ENCODE measurements at places on chromosomes 5 and 9. TPM values are rescaled to one million over a fixed set of nuclear protein-coding genes. Genes with fewer than 3 reads are reported as not detected.

DNA sequence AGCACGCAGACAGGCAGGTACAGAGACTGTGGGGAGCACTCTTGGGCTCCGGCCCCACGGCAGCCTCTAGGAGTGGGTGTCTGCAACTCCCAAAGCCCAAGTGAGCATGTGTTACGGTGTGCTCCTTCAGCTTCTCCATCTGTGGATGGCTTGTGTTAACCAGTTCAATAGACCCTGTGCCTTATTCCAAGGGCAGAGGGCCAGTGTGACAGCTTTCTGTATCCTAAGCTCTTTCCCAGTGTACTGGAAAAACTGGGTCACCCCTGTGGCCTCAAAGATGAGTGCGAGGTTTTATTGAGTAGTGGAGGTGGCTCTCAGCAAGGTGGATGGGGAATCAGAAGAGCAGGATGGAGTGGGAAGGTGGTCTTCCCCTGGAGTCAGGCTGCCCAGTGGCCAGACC is 78.3 kb downstream of the ADAMTS16 start:
- DNase-seq, result no peak

- DNase-seq, result peak; percentile 53
Observed at GRCh38 chr9:29212397-29213387, 1639.4 kb upstream of the C9orf72 start.

DNA sequence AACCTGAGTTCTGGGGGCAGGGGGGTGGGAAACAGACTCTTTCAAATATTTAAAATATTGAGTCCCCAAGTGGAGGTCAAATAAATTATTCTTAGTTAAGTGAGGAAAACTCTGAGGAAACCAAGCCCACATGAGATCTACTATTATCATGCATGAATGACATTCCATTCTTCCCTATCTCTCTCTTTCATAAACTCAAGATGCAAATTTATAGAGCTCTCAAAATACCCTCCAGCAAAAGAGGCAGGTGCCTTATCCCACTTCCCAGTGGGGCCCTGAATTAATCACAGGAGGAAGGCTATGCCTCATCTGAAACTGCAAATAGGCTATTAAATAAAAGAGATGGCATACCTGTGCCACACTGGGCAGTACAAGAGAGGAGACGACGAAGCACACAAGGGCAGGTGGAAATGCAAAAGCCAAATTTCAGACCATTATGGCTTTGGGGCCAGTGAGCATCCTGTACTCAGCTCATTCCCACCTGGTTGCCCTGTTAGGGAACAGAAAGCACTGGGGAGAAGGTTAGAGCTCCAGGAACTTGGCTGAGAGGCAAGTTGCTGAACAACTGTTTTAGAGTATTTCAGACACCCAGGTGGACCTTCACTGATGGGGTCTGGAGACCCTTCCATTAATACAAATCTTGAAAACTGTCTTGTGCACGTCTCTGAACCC is 102.2 kb upstream of the EQTN start:
- no peak for DNase-seq

Gene CD14
- total RNA-seq, result 127 TPM

- no peak for DNase-seq
Observed at GRCh38 chr5:102306121-102306520, 10.0 kb upstream of the SLCO4C1 start.

- no peak for DNase-seq
Observed at GRCh38 chr5:121055586-121055985, 591.5 kb downstream of the PRR16 start.

Gene PLPP6
- 5.5 TPM for total RNA-seq

- no peak for DNase-seq
Observed at GRCh38 chr9:19149230-19149629, 21.9 kb upstream of the PLIN2 start.

Gene LURAP1L
- total RNA-seq, result 32.3 TPM

DNA sequence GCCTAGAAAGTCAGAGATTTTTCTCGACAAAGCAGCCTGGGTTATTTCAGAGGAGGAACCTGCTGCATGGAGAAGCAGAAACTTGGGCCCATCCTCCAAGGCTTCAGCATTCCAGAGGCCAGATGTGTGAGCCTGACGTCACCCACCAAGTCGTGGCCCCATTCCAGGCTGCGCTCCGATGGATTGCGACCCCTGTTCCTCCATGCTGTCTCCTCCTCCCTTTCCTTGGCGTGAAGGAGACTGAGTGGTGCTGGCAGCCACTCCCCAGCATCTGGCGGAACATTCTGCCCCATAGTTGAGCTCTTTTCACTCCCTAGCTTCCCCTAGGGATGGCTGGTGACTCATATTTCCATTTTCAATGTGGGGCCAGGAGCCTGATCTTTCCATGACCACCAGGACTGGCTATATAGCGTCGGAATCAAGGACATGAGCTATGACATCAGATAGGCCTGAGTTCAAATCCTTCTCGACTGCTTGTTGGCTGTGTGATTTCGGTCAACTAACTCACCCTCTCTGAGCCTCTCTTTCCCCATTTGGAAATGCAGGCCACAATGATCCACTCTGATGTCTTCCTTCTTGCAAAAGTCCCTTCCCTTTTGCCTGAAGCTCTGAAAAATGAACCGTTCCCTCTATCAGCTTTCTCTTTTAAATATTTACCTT is 24.5 kb upstream of the DUSP1 start:
- DNase-seq, result peak; percentile 83

Gene SPINK14
- total RNA-seq, result not detected

- no peak for DNase-seq
Observed at GRCh38 chr5:71783891-71784290, 64.8 kb downstream of the CARTPT start.

Gene GLRA1
- not detected for total RNA-seq

Gene FOXE1
- total RNA-seq, result not detected

DNA sequence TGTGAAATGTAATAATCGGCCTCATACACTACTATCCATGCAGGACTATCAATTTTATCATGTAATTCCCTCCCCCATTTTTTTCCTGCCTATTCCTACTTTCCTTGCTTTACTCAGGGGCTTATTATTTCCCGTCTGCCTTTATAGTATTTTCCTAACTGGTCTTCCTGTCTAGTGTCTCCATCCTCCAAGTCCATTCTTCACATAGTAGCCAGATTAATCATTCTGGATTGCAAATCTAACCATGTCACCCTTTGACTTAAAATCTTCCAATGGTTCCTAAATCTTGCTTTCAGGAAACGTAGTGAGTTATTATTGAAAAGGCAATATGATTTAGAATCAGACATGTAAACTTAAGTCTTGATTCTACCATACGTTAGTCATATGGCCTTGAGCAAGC is 307.4 kb upstream of the HAPLN1 start:
- no peak for DNase-seq

GRCh38 chr9:131593936-131594665 is 48.8 kb downstream of the PRRT1B start:
- no peak for DNase-seq

Gene CDC25C
- total RNA-seq, result 0.29 TPM

Gene PTPN3
- 17.1 TPM for total RNA-seq

- peak; percentile 44 for DNase-seq
Observed at GRCh38 chr5:176740702-176741496, 69.5 kb upstream of the UNC5A start.

GRCh38 chr9:116094846-116095245 is 58.7 kb upstream of the PAPPA start:
- no peak for DNase-seq

- DNase-seq, result no peak
Observed at GRCh38 chr9:95777136-95777535, 98.4 kb upstream of the ERCC6L2 start.

- DNase-seq, result no peak
Observed at GRCh38 chr9:89734600-89735041, 129.8 kb downstream of the GADD45G start.

DNA sequence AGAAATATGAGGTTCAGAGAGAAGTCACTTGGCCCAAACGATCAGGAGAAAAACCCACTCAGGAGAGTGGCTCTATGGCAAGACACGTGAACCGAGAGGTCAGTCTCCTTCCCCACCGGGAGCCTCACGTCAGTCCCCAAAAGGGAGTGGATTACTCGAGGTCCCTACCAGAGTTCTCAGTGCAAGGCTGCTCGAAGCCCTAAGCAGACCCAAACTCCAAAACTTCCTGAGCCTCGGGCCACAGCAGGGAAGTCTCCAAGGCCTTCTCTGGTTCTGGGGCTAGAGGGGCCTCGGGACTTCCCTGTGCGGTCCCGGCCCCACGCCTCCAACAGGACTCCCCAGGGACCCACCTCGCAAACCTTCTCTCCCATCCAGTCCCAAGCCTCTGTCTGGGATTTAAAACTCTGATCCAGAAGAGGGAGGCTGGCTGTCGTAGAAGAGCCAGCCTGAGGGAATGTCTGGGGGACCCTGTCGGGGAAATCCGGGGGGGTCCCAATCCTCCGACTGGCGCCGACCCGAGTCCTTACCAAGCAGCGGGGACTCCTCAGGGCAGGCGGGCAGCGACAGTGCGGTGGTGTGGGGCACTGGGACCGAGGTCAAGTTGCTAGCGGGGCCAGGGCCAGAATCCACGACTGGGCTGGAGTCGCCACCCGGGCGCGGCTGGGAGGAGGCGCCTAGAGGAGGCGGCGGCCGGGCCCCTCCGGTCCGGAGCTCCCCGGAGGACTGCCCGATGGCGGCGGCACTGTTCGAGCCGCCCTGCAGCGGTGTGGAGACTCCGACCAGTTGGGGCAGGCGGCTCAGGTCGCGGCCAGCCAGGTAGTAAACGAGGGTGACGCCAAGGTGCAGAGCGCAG is 679 bp downstream of the B4GALT1 start:
- DNase-seq, result no peak

Gene SPATA31D4
- total RNA-seq, result not detected

DNA sequence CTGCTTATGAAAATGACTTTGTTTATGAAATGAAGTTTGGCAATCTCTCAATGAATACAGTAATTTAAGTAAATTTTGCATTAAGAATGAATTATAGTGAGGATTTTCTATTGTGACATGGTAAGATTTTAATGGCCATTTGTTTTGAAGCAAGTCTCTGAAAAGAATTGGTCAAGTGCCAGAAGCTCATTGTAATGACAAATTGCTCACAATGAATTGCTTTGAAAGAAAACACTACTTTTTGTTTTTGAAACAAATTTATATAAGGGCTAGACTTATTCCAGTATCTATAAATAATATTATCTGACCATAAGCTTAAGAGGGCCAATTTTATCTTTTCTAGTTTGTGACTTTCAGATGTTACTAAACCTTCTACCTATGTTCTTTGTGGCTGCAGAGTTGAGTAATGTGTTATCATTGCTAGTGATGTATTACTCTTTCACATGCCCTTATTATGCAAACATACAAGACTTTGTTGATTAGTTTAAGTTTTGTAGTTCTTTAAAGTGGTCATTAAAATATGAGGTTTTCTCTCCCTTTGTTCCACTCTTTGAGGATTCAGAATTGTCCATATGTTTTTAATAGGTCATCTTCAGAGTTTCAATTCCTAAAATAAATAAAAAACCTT is 93.0 kb upstream of the ZNF608 start:
- DNase-seq, result no peak

DNA sequence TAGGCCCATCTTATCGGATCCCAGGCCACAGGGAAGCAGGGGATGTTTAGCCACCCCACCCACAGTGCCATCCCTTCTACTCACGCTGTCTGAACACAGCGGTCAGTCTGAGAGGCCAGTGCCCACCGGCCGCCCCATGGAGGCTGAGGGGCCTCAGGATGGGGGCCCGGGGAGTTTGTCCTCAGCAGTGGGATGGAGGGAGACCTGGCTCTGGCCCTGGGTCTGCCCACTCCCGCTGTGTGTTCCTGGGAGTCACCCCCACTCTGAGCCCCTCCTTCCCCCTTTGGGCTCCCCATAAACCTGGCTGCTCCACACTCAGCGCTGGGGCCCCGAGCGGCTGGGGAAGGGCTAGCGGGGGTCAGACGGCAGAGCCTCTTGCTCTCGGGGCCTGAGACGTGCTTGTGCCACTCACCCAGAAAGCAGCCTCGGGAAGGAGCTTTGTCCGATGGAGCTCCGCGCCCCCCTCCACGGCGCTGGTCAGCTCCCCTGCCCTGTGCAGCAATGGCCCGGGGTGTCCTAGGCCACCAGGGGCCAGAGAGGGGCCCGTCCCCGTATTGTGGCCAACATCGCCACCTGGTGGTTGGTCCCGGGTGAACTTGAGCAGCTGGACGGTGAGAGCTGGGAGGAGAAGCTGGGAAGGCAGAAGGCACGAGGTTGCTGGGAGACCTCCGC is 10.9 kb upstream of the LAMC3 start:
- DNase-seq, result peak; percentile 76

GRCh38 chr5:73728493-73729273 is 102.7 kb downstream of the ARHGEF28 start:
- DNase-seq, result no peak

- DNase-seq, result no peak
Observed at GRCh38 chr5:122089096-122090013, 11.3 kb upstream of the LOX start.

DNA sequence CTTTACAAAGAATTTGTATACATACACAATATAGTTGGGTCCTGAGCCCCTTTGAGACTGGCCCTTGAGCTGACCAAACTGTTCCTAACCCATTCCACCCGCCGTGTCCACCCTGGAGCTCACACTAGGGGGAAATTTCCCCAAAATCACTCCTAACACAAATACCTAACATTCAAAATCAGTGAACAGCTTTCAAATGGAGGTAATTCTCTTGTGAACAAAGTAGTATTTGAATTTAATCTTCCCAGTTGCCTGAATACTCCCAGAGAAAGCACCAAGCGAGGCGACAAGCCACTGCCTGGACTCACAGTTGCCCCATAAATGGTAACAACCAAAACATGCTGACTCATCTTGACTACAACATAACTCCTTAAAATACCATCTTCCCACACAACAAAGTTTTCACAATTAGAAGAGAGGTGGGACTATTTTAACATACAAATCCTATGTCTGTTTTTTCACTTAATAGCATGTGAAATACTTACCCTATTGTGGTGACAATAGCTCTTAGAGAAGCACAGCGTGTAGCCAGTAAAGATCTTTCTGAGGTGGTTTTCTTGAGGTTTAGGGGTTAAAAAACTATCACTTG is 31.7 kb upstream of the SCAMP1 start:
- DNase-seq, result no peak

- no peak for DNase-seq
Observed at GRCh38 chr5:120769312-120769872, 305.3 kb downstream of the PRR16 start.

GRCh38 chr5:179377421-179378115 is 32.3 kb upstream of the ADAMTS2 start:
- DNase-seq, result no peak

GRCh38 chr9:5953743-5954707 is 61.4 kb downstream of the RANBP6 start:
- DNase-seq, result no peak

- no peak for DNase-seq
Observed at GRCh38 chr9:105405514-105406131, 42.2 kb upstream of the FSD1L start.

Gene C8G
- 1.1 TPM for total RNA-seq

Gene ST8SIA4
- total RNA-seq, result 17.8 TPM

GRCh38 chr9:21144603-21145002 is 3.0 kb upstream of the IFNW1 start:
- DNase-seq, result no peak

DNA sequence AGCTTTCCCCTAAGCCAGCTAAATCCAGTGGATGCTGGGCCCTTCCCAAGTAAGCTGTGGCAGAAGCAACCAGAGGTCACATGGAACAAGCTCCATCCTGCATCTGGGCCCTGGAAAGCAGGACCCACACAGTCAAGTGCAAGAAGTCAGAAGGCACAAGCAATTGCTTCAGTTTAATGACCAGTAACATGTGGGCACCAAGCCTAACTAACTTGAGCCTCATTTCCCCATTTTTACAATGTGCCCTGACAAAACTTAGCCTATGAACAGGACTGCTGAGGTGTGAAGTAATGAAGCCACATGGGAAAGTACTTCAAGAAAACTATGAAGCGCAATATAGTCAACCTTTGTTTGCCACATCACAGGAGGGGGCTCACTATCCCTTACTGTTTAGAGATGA is 90.5 kb downstream of the TLE1 start:
- DNase-seq, result no peak

GRCh38 chr9:133210202-133210532 is 1.1 kb upstream of the OBP2B start:
- DNase-seq, result peak; percentile 34

Data from upper lobe of right lung (tissue), 1 donor.